CD4-positive, alpha-beta T cell treated with Interleukin-12 subunit alpha and Interleukin-12 subunit beta, for 1 hour (primary cell): ENCODE measurements at places on chromosomes 6 and 20.

GRCh38 chr6:125906158-125906998, 50.2 kb upstream of the HINT3 start:
- peak; percentile 55 for DNase-seq

DNA sequence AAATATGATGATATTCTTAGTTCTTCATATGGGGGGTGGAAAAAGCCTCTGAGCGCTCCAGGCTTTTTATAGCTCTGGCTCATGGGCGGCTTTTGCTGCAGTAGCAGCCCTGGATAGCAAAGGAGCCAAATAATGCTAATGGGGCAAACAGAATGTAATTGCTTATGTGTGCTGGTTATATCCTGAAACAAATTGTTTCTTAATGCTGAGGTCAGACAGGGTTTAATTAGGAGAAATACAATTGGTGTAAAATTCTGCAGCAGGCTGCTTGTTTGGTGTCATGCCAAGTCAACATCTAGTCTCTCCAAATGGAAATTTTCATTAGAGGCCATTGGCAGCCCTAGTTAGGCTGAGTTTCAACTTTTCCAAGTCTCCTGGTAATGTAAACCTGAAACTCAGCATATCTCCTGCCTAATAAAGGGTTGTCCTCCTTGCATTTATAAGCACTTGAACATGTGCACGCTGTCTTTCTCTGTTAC, 530.1 kb upstream of the NOX3 start:
- no peak for DNase-seq

DNA sequence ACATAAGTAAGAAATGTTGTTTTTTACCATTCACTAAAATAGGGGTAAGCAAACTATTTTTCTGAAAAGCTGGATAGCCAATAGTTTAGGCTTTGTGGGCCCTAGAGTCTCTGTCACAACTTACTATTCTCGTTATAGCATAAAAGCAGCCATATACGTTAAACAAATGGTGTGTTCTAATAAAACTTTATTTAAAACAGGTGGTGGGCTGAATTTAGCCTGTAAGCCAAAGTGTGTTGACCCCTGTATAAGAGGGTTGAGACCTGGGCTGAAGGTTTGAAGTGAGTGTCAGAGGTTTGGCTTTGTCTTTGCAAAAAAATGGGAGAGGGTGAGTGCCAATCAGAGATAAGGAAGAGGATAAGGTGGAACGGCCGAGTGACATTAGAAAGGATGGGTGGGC, 197.2 kb downstream of the RNF144B start:
- DNase-seq: no peak

DNA sequence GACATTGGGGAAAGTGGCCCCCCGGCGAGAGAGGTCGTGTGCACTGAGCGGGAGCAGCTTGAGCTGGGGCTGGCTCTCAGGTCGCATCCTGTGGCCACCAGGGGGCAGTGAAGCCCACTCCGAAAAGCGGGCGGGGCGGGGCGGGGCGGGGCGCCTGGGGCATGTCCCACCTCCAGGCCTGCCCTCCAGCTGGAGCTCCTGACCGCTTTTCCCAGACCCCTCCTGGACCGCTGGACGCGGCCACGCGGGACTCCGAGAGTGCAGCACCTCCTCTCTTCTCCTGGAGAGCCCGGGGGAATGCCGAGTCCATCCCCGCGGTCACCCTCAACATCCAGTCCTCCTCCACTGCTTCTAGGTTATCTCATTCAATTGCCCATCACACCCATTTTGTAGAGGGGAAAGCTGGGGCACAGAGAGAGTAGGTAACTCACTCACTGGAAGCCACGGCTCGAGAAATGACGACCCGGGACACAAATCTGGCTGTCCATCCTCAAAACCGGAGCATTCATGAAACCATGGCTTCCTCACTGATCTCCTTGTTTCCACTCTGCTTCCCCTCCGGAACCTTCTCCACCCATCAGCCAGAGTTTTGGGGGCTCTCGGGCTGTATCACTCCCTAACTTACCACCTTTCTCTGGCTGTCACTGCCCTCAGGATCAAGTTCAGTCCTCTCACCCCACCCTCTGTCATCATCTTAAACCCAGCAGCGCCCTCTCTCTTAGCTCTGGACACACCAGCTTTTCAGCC, 24.1 kb downstream of the COX4I2 start:
- DNase-seq: peak; percentile 81

DNA sequence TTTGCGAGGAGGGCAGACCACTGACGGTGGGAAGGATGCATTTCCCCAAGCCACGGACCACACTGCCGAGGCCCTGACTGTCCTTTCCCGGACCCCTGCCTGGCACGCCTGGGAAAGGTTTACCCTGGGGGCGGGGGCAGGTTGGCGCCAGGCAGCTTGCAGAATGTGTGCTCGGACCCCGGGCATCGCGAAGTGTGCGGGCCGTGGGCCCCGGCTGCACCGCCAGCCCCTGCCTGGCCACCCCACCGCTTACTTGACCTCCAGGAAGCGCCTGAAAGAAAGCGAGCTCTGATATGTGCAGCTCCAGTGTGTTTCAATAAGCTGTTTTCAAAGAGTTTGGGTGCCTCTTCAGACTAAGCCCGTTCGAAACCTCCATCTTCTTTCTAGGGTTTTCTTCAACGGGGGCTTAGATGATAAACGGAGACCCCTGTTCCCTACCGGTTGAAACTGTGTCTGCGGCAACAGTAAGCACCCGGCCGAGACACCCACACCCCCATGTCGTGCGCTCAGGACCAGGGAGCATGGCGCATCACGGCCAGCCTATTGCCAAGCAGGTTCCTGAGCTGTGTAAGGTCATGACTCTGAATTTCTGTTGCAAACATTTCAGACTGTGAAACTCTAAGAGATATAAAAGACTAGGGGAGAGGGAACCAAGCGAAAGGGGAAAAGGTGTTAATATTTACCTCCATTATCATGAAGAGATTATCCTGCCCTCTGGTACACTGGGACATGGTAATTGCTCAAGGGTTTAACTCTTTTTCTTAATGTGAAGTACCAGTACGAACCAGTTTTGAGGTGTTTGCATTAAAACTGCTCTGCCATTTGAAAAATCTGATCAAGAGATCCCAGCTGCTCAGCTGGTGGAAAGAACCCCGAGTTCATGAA, 231.2 kb upstream of the FOXQ1 start:
- no peak for DNase-seq

DNA sequence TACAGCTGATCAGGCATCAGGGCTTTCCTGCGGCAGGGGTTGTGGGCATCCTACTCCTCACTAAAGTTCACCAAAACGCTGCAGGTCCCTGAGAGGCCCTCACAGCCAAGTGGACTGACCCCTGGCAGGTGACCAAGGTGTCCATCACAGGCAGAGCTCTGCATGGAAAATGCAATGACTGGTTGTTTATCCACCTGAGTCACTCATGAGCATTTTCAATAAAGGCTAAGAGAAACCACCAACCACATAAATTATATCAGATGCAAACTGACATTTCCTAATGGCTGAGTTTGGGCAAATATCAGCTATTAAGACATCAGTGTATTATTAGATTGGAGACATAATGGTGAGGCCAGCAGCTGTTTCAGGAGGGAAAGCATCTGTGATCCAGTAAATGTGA, 152.7 kb upstream of the SYNDIG1 start:
- DNase-seq: no peak
